Spinal cord (tissue), 10 donors: ENCODE measurements at places on chromosomes 7 and 10. TPM values are rescaled to one million over a fixed set of nuclear protein-coding genes. Genes with fewer than 3 reads are reported as not detected.

The CDH23 gene
- total RNA-seq, result 15.6 TPM

The MBLAC1 gene
- 3.1 TPM for total RNA-seq

The GATA3 gene
- 0.10 TPM for total RNA-seq

The SHOC2 gene
- 123 TPM for total RNA-seq

The MMD2 gene
- 10.1 TPM for total RNA-seq

DNA sequence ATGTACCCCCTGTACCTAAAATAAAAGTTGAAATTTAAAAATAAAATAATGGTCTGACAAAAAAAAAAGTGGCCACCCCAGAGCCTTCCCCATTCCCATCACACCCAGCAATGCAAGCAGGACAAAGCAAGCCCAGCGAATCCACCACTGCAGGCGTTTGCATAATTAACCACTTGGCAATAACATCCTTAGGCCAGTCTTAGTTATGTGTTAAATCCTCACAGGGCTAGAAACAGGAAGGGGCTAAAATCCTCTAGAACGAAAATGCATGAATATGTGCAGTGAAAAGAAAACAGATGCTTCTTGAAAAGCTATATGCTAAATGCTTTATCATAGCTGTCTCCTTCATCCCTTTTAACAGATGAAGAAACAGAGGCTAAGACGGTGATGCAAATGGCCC lies 229.7 kb downstream of the GRID1 start:
- H3K27ac ChIP-seq, result no peak overlapping the region
- H3K4me3 ChIP-seq, result no peak overlapping the region
- DNase-seq, result no peak
- H3K27me3 ChIP-seq, result no peaks in the 10 kb centered on the region
- peaks cover 17% of the 10 kb centered on the region for H3K4me1 ChIP-seq

DNA sequence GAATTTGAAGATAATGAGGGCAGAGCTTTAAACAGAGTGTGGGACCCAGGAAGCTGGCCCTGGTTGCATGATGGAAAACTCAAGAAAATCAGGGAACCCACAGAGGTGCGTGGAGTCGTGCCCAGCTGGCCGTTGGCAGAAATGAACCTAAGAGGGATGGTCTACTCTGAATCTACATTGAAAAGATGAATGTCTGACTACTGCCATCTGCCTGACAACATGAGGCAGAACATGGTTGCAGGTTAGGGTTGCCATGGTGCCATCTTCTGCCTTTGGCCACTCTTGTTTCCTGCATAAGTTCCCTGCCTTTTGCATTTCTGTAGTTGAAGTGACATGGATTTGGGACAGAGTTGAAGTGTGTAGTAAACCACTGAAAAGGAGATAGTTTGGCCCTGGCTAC lies 138.5 kb upstream of the COBL start:
- no peaks in the 10 kb centered on the region for H3K27me3 ChIP-seq
- no peak for DNase-seq
- no peak overlapping the region for H3K27ac ChIP-seq
- H3K4me1 ChIP-seq, result peaks cover 8% of the 10 kb centered on the region

- H3K36me3 ChIP-seq, result no peaks in the 10 kb centered on the region
- H3K4me1 ChIP-seq, result no peaks in the 10 kb centered on the region
- no peak overlapping the region for H3K4me3 ChIP-seq
- DNase-seq, result no peak
- no peaks in the 10 kb centered on the region for H3K27me3 ChIP-seq
Measured at GRCh38 chr10:118484152-118484871, 111.1 kb downstream of the PRLHR start.

DNA sequence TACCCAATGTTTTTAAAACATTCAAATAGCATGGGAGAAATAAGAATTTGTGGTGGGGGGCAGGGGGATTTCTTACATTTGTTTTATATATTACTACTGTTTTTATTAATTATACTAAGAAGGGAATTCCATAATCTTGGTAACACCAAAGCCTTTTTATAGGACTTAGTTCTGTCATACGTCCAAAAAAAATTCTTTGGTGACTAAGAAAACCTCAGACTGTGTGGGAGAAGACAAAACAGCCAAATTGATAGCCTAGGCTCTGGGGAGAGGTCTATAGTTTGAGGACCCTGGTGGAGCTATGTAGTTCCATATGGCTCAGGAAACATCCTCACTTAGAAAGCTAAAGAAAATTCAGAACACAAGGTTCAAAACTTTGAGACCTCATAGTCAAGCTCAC lies 23.4 kb downstream of the ACSM6 start:
- no peak overlapping the region for H3K27ac ChIP-seq
- no peaks in the 10 kb centered on the region for H3K4me1 ChIP-seq
- DNase-seq, result no peak
- H3K36me3 ChIP-seq, result no peaks in the 10 kb centered on the region
- H3K27me3 ChIP-seq, result no peaks in the 10 kb centered on the region

DNA sequence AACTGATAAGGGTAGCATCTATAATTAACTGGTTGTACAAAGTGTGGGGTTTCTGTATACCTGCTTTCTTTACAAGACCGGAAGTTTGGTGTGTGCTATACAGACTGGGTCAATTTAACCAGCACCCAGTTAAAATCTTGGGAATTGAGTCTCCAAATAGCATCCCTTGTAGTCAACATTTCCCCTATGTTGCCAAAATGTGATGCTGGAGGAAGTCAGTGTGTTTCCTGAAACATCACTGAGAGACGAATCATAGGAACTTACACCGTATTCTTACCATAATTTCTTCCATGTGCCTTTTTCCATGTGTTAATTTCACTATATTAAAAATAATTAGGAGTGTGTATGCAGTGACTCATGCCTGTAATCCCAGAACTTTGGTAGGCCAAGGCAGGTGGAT lies 1.7 kb downstream of the AKR1C4 start:
- H3K27ac ChIP-seq, result no peak overlapping the region
- H3K27me3 ChIP-seq, result no peaks in the 10 kb centered on the region
- no peak for DNase-seq
- H3K4me3 ChIP-seq, result no peak overlapping the region

DNA sequence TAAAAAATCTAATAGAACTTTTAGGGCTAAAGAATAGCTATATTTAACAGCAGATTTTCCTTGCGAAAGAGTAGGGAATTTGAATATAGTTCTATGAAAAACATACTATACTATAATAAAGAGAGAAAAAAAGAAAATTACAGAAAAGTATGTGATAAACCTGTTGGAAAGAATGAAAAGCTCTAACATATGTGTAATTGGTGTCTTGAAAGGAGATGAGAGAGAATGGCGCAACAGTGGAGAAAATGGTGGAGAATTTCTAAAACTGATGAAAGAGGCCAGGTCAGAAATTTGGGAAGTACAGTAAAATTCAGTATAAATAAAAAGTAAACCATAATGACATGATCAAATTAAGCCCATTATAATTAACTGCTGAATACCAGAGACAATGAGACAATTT lies 20.8 kb upstream of the CACNA2D1 start:
- H3K36me3 ChIP-seq, result no peaks in the 10 kb centered on the region
- DNase-seq, result no peak
- H3K4me3 ChIP-seq, result no peak overlapping the region
- H3K4me1 ChIP-seq, result no peaks in the 10 kb centered on the region
- H3K27me3 ChIP-seq, result no peaks in the 10 kb centered on the region
